ENCODE measurements at places on chromosomes 6 and 20. TPM values are rescaled to one million over a fixed set of nuclear protein-coding genes. Genes with fewer than 3 reads are reported as not detected.
A peak's percentile ranks its signal among the peaks of the same experiment; 100 is the strongest.

DNA sequence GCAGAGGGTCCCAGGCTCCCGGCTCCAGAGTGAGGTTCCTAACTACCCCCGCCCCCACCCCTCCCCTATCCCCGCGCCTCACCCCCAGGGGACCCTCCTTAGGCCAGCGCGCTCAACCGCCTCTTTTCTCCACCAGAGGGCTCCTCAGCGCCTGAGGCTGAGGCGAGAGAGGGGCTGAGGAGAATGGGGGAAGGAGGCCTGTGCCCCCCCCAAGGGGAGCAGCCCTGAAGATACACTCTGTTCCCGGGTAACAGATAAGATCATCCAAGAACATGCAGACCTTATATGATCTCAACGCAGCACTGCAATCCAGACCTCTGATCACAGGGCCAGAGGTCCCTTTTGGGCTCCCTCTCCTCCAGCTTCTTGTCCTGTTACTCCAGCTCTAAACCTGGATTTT, 43.3 kb upstream of the MRPS10 start:
- DNase-seq, result peak; percentile 26

The BPIFB2 gene
- total RNA-seq, result not detected

DNA sequence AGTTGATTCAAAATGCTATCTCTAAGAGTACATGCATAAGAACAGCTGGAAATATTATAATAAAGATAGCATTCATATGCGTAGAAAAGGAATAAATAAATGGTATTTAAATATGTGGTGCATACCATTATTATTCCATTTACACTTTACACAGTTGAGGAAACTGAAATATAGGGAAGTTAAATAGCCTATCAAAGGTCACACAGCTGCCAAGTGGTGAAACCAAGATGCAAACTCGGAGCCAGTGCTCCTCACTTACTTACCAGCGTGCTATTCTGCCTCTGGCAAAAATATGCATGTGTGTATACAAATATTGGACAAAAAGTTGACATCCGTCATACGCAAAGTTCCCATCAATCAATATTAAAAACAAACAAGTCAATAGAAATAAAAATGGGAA, 22.3 kb upstream of the ANKEF1 start:
- DNase-seq, result no peak

GRCh38 chr6:15430931-15431405, 185.1 kb downstream of the JARID2 start:
- DNase-seq, result no peak

GRCh38 chr20:63529861-63530787, 7.1 kb downstream of the PTK6 start:
- DNase-seq, result peak; percentile 9

- no peak for DNase-seq
These were observed 41.0 kb upstream of the HMGA1 start for GRCh38 chr6:34195726-34196115.
